ENCODE measurements at places on chromosomes 2 and 18.

- DNase-seq, result no peak
Measured at GRCh38 chr18:10234281-10234680, 220.2 kb upstream of the APCDD1 start.

GRCh38 chr2:190466819-190467446, 58.8 kb downstream of the MFSD6 start:
- no peak for DNase-seq

DNA sequence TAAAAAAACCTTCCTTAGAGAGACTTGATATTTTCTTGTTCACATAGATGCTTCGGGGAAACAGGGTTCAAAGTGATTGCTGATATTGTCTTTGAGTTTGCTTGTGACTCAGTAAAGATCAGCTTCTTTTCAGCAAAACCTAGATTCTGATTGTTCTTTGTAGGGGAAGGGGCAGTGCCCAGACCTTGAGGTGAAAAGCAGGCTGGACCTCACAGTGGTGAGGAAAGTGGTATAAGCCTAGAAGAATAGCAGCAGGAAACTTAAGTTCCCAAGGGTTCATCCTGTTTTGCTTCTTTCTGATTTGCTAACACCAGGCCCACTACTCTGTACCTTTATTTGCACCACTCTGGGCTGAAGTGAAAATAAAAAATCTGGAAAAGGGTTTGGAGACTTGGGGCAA, 20.9 kb downstream of the UBXN4 start:
- no peak for DNase-seq

DNA sequence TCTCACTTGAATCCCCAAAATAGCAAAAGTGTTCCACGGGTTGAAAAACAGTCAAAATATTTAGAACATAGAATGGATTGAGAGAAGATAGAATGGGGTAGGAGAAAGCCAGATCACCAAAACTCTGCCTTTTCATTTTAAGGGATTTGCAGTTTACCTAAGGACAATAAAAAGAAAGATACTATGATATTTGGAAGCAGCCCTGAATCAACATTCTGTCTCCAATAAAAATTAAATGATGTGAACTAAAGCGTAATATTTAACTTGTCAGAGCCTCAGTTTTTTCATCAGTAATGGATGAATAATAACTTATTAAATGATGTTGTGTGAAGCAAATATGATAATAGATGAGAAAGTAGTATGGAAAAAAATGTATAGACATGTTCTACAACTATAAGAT, 100.2 kb upstream of the REG3G start:
- no peak for DNase-seq

GRCh38 chr2:40824278-40824677, 372.4 kb upstream of the SLC8A1 start:
- no peak for DNase-seq

- no peak for DNase-seq
Measured at GRCh38 chr2:228417526-228417925, 236.0 kb upstream of the SPHKAP start.

DNA sequence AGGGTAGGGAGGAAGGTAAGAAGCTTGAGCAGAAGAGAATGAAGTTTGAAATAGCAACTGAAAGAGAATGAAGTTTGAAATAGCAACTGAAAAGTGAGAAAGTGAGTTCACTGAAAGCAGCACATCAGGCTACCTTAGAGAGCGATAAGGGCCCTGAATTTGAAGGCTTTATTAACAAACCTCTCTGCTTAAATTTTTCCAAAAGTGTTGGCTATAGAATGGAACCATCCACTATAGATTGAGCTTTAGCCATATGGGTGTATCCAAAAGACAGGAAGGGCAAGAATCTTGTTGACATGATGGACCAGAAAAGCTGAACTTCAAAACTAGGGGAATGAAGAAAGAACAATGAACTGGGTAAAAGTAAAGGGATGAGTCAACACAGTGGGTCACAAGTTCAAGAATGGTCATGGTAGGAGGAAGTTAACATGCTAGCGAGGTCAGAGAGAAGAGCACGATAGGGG, 122.5 kb downstream of the ASXL3 start:
- no peak for DNase-seq

DNA sequence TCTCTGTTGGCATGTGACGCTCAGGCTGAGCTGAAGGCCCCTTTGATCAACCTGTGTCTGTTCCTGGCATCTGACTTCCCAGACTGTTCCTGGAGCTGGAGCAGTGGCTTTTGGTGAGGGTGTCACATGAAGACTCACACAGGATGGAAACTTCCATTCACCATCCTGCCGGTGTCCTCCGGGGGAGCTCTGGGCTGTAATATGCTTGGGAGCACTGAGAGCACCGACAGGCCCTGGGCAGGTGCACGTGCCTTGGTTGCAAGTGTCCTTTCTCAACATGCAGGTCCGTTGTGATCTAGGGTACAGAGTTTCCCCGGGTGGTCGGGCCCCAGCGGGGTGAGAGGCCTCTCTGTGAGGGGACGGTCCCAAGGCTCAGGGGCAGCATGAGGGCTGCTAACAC, 24.8 kb upstream of the GBX2 start:
- no peak for DNase-seq

DNA sequence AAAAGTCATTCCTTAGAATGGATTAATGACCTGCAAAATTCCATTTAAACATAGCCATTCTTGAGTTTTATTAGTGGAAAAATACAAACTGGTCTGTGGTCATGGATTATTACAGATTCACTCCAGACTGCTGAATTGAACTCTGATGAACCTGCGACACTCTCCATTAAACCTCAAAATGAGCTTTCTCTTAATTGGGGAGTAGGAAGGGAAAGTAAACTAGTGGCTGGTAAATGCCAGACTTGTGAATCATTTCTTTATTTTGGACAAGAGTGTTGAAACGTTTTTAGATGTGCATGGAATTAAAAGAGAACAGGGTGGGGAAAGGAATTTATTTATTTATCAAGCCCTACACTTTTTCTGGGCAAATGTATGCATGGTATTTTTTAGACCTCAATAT, 321.2 kb upstream of the FANCL start:
- no peak for DNase-seq

DNA sequence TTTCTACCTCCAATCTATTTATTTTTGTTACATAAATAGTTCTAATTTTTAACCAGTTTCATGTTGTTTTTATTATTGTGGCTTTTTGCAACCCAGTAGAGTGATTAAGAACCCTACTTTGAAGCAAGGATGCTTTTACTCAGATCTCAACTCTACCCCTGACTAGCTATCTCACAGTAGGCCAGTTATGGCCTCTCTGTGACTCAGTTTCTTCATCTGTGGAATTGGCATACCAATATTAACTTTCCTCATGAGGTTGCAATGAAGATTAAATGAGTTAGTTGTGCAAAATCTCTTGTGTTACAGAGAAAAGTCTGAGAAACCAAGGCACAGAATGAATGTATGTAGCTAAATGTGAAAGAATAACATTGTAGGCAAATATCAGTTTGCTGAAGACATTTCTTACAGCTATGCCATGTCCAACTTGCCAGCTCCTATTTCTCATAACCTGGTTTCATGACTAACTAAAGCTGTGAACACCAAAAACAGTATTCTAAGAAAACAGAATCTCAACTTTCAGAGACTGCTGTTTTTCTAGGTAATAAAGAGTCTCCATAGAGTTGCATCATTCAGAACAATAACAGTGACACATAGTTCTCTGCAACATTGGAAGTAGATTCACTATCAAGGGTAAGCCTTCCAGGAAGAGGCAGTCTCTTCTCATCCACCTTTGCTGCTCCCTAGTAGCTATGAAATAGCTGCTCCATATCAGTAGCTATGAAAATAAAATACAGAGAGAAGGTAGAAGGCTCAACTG, 33.2 kb upstream of the CYTIP start:
- no peak for DNase-seq

DNA sequence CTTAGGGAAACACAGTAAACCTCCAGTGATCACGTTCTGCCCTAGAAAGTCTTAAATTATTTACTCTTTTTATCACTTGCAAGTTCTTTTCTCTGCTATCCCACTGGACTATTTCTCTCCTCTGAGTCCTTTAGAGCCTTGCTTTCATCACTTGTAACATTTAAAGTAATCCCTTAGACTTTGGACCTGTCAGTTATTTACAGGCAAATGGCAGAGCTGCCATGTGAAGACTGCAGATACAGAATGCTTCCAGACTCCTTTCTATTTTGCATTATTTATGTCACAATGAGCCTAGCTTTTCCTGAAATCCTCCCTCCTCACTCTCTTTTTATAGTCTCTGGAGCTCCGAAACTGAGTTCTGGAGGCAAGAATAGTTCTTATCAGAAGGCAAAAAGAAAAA, 325.6 kb upstream of the TRIB2 start:
- no peak for DNase-seq

DNA sequence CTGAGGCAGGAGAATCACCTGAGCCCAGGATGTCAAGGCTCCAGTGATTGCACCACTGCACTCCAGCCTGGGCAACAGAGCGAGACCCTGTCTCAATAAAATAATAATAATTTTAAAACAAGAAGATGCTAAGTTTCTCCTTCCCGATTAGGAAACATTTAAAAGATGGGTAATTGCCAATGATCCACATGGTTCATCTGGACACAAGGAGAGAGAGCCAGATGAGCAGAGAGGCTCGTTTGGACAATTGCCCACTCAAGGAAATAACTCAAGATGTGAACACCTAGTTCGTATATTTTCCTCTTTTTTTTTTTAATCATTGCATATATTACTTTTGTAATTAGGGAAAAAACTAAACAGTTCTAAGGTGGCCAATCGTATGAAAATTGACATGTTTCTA, 3.6 kb upstream of the ACTG2 start:
- no peak for DNase-seq

DNA sequence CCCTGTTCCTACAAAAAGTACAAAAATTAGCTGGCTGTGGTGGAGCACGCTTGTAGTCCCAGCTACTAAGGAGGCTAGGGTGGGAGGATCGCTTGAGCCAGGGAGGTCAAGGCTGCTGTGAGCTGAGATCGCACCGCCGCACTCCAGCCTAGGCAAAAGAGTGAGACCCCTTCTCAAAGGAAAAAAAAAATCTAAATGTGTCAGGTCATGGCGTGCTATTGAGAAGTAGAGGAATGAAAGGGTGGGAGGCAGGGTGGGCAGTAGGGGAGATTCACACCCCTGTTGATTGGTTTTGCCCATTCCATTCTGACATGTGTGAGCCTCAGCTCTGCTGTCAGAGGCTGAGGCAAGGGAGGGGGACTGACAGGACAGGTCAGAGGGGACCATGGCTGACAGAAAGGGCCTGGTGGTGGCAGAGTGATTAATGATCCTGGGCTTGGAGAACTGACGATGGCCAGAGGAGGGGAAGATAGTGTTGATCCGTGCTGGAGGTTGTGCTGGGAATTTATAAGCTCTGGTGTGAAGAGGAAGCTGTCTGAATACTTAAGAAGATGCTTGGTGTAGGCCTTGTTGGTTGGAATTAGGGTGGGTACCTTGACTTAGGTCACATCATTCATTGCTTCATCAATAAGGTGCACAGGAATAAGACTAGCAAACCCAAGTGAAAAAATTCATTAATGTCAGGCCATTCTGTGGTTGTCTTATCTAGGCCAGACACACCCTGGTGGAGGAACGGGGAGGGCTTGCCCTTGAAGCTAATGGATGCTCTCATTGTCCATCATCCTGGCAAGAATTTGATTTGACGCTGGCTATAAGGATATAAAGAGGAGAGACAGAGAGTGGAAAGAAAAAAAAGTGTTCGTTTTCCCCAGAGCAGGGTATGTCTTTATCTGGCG, 19.1 kb upstream of the SMARCAL1 start:
- no peak for DNase-seq

DNA sequence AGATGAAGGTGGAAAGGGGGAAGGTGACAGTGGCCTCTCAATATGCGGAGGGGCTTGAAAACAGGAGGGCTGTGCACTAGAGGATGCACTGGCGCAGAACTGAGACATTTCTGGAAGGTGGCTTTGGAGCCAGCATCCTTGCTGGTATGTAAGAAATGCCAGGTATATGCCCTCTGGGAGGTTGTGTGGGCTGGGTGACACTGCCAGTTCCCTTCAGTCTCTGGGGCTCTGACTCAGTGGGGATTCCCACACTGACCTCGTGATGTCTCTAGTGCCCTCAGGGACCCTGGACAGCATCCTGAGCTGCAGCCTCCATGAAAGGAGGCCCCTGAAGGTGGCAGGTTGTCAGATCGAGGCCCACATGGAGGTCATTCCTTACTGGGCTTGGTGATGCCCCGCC, 74.0 kb downstream of the AGAP1 start:
- DNase-seq, result no peak

DNA sequence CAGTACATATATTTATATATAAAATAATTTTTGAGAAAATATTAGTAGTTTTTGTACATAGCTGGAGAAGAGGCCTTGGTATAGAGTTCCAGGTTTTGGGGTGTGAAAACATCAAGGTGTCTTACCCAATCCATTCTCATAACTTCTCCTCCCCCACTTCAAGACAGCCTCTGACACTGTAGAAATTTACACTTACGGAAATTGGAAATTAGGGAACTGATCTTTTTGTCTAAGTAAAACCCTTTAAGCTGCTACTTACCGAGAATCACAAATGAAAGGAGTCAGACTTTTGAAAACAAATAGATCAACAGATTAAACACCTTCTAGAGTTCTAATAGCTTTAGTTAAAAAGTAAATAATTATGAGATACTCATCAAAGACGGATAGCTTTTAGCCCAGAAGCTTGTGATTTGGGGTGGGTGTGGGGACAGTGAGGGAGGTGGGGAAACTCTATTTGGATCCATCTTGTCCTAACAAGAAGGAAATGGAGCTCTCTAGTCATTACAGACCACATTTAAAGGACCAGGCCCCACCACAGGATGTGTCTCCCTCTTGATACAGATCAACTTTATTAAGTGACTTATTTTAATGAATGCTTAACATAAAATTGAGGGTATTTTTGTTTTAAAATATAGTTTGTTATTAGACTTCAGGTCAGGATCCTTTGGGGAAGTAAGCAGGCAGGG, 11.1 kb upstream of the FBXO11 start:
- no peak for DNase-seq

GRCh38 chr2:179234658-179235240, 29.9 kb downstream of the SESTD1 start:
- DNase-seq, result no peak

DNA sequence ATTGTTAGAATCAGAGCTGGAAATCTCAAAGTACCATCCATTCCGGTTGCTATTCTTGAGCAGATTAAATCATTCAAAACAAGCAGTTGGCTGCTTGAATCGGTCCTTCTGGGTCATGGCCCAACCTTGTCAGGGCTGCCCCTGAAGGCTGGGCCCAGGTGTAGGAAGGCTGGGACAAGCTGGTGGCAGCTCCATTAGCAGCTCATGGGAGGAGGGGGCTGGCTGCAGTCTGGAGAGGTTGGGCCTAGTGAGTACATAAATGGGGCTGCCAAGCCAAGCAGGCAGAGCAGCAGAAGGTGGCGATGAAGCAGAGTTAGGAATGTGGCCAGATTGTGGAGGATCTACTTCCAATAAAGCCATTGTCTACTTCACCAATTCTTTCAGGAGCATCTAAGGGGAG, 81.4 kb downstream of the ADCYAP1 start:
- no peak for DNase-seq

Data from breast epithelium (tissue), 4 donors.